ENCODE measurements at places on chromosomes 1 and 21. TPM values are rescaled to one million over a fixed set of nuclear protein-coding genes. Genes with fewer than 3 reads are reported as not detected.
A peak's percentile ranks its signal among the peaks of the same experiment; 100 is the strongest.

Gene C8B
- 0.26 TPM for total RNA-seq

DNA sequence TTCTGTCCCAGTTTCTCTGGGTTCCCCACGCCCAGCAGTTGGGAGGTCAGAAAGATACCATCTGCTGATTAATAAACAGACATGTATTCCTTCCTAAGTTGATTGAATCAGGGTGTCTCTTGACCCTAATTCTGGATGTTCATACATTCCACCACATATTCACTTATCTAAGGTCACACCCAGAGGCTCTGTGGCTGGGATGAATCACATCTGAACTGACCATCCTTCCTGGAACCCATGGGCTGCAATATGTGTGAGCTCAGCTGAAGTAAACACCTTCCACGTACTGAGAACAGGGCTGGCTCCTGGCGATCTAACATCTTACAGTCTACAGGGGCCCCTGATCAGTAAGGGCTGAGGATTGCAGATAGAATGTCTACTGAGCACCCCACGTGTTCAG is 20.5 kb upstream of the TRABD2B start:
- no peak overlapping the region for H3K4me3 ChIP-seq
- no peaks in the 10 kb centered on the region for H3K27me3 ChIP-seq
- no peak for DNase-seq
- no peaks in the 10 kb centered on the region for H3K36me3 ChIP-seq
- no peaks in the 10 kb centered on the region for H3K4me1 ChIP-seq

- no peaks in the 10 kb centered on the region for H3K36me3 ChIP-seq
- no peaks in the 10 kb centered on the region for H3K27me3 ChIP-seq
- DNase-seq = no peak
- H3K27ac ChIP-seq = no peak overlapping the region
- no peaks in the 10 kb centered on the region for H3K4me1 ChIP-seq
Observed at GRCh38 chr1:186760446-186760845, 68.3 kb upstream of the PLA2G4A start.

DNA sequence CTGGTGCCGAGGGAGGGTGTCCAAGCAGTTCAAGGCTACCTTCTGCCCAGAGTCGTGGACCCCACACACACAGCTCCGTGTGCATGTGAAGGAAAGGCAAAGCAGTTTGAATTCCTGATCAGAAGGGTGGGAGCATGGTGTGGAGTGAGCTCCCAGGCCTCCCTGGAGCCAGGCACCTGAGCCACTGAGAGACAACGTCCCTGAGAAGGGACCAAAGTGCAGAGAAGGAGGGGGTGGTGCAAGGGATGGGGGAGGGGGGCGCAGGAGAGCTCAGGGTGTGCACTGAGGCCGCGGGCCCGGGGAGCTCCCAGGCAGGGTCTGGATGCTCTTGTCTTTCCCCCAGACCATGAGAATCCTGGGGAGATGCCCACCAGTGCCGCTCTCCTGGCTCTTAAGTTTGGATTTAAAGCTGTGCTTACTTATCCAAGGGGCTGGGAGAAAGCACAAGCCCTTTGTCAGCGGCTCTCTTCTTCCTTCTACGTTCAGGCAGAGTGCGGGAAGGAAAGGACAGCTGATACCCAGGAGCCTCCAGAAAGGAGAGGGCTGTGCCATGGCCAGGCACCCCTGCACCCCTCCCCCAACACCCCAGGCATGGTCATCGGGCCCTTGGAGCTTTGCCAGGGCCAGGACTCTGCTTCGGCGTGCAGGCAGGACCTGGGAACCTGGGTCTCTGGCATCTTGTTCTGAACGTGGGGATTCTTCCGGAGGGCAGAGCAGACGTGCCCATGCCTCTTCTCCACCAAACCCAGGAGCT is 24.1 kb downstream of the ACTA1 start:
- no peak overlapping the region for H3K4me3 ChIP-seq
- H3K27me3 ChIP-seq = peaks cover 16% of the 10 kb centered on the region
- DNase-seq = no peak
- H3K36me3 ChIP-seq = no peaks in the 10 kb centered on the region
- H3K27ac ChIP-seq = no peak overlapping the region

Gene KLF17
- total RNA-seq = 0.30 TPM

GRCh38 chr1:157429601-157430240 is 122.6 kb downstream of the FCRL5 start:
- no peaks in the 10 kb centered on the region for H3K36me3 ChIP-seq
- no peak for DNase-seq
- no peaks in the 10 kb centered on the region for H3K27me3 ChIP-seq
- no peaks in the 10 kb centered on the region for H3K4me1 ChIP-seq

Gene C2CD4D
- not detected for total RNA-seq

Gene RHOU
- 11.0 TPM for total RNA-seq

GRCh38 chr1:214466403-214467077 is 84.9 kb downstream of the PTPN14 start:
- H3K4me1 ChIP-seq = no peaks in the 10 kb centered on the region
- no peaks in the 10 kb centered on the region for H3K36me3 ChIP-seq
- peak overlapping the region; percentile 27 for H3K27ac ChIP-seq
- no peak overlapping the region for H3K4me3 ChIP-seq

Gene AIRE
- not detected for total RNA-seq

- no peaks in the 10 kb centered on the region for H3K27me3 ChIP-seq
- H3K4me1 ChIP-seq = no peaks in the 10 kb centered on the region
- H3K36me3 ChIP-seq = no peaks in the 10 kb centered on the region
- H3K27ac ChIP-seq = no peak overlapping the region
Observed at GRCh38 chr1:92934395-92935378, 26.6 kb downstream of the DIPK1A start.

DNA sequence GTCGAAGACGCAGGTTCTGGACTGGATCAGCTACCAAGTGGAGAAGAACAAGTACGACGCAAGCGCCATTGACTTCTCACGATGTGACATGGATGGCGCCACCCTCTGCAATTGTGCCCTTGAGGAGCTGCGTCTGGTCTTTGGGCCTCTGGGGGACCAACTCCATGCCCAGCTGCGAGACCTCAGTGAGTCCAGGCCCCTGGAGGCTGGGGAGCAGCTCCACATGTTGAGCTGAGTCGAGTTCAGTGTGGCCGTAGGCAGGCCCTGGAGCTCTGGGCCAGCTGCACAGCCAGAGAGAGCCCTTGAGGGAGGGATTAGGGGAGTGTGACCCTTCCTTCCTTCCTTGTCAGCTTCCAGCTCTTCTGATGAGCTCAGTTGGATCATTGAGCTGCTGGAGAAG is 1.6 kb downstream of the ELF3 start:
- H3K4me3 ChIP-seq = peak overlapping the region; percentile 54
- peaks cover 21% of the 10 kb centered on the region for H3K4me1 ChIP-seq
- peaks cover 20% of the 10 kb centered on the region for H3K36me3 ChIP-seq

DNA sequence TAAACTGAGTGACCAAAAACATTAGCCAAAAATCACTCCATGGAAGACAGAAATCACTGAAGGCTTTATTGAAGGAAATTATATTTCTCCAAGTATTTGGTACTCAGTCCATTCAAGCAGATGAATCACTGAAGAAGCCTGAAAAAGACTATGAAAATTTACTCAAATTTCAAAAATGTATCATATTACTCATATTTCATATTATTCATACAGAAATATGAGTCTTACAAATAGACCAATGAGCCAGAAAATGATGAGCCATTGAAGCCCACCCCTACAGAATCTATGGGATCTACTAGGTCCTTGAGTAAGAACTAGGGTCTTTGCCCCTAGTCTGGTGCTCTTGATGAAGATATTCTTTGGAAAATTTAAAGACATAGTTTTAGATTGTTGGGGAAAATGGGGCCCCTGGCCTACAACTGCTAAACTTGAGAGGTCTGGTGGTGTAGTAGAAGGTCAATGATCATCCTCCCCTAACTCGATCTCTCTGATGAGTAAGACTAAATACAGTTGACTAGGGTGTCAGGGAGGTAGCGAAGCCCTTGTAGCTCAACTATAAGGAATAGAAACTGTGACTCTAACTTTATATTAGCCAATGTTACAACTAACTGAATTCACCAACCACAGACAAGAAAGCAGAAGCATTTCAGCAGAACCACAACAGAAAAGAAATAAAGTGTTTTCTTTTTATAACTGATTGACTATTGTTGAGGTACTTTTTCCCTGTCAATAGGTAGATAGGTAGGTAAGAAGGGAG is 81.0 kb downstream of the NOTCH2 start:
- H3K4me3 ChIP-seq = no peak overlapping the region
- peaks cover 13% of the 10 kb centered on the region for H3K4me1 ChIP-seq
- peak overlapping the region; percentile 23 for H3K27ac ChIP-seq
- peaks cover 15% of the 10 kb centered on the region for H3K36me3 ChIP-seq

Gene LIN28A
- total RNA-seq = 1.2 TPM

Gene MEF2D
- 59.8 TPM for total RNA-seq

Gene TTC22
- total RNA-seq = 15.7 TPM

- H3K27me3 ChIP-seq = no peaks in the 10 kb centered on the region
- no peak overlapping the region for H3K4me3 ChIP-seq
- H3K27ac ChIP-seq = no peak overlapping the region
- H3K36me3 ChIP-seq = no peaks in the 10 kb centered on the region
- peaks cover 12% of the 10 kb centered on the region for H3K4me1 ChIP-seq
Observed at GRCh38 chr1:201262963-201263608, 20.2 kb upstream of the PKP1 start.

Gene NPHS2
- not detected for total RNA-seq

GRCh38 chr21:25885880-25886279 is 151.1 kb downstream of the GABPA start:
- no peak overlapping the region for H3K4me3 ChIP-seq
- DNase-seq = no peak
- H3K4me1 ChIP-seq = peaks cover 19% of the 10 kb centered on the region
- no peaks in the 10 kb centered on the region for H3K27me3 ChIP-seq
- peaks cover 7% of the 10 kb centered on the region for H3K36me3 ChIP-seq

- peaks cover 62% of the 10 kb centered on the region for H3K4me1 ChIP-seq
- H3K27ac ChIP-seq = peak overlapping the region; percentile 91
Observed at GRCh38 chr1:58814251-58815068, 30.6 kb upstream of the JUN start.

- no peak overlapping the region for H3K4me3 ChIP-seq
- no peak overlapping the region for H3K27ac ChIP-seq
- no peaks in the 10 kb centered on the region for H3K36me3 ChIP-seq
- H3K27me3 ChIP-seq = no peaks in the 10 kb centered on the region
Observed at GRCh38 chr21:37815893-37816292, 100.4 kb downstream of the KCNJ6 start.

GRCh38 chr1:44783697-44784093 is 4.3 kb downstream of the BEST4 start:
- no peak for DNase-seq
- H3K27ac ChIP-seq = no peak overlapping the region
- H3K4me1 ChIP-seq = peaks cover 19% of the 10 kb centered on the region
- H3K36me3 ChIP-seq = peaks cover 25% of the 10 kb centered on the region

DNA sequence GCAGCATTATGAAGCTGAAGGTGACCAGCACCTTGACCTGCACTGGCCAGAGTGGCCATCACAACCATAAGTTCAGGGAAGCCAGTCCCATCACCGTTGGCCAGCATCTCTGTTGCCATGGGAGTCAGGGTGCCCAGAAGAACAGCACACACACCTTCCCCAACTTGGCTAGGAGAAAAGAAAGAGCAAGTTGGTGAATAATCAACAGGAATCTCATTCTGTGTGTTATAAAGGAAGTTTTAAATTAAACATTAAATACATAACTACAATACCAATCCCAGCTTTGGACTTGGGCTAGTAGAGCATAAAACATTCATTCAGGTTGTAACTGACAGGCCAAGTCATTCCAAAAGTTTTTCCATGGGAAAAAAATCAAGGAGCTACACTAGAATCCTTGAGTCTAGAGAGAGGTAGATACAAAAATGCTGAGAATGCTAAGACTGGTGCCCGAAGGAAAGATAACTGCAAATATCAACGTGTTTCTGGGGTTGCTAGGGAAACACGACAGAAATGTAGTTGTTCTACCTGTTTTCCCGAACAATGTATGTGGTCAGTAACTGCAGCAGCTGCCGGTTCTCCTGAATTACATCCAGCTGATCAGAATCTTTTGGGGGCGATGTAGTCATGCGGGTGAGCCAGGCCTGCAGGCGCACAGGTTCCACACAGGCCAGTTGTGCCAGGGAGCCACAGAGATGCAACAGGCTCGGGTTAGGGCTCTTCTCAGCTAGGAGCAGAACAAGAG is 45.6 kb downstream of the UBR4 start:
- no peak overlapping the region for H3K27ac ChIP-seq
- H3K27me3 ChIP-seq = no peaks in the 10 kb centered on the region
- H3K4me1 ChIP-seq = no peaks in the 10 kb centered on the region
- no peak for DNase-seq
- no peak overlapping the region for H3K4me3 ChIP-seq
- H3K36me3 ChIP-seq = peaks cover 88% of the 10 kb centered on the region

GRCh38 chr1:169694304-169695075 is 16.9 kb downstream of the SELL start:
- H3K4me1 ChIP-seq = peaks cover 4% of the 10 kb centered on the region
- no peak overlapping the region for H3K4me3 ChIP-seq
- H3K27ac ChIP-seq = no peak overlapping the region

Gene FAAH
- total RNA-seq = 34.1 TPM

Gene PTPN7
- total RNA-seq = 9.3 TPM

Gene RPS27
- 1,159 TPM for total RNA-seq

- no peak for DNase-seq
- H3K36me3 ChIP-seq = no peaks in the 10 kb centered on the region
- no peaks in the 10 kb centered on the region for H3K27me3 ChIP-seq
- peak overlapping the region; percentile 97 for H3K4me3 ChIP-seq
Observed at GRCh38 chr1:151255381-151255780, 847 bp downstream of the PSMD4 start.

GRCh38 chr1:88740784-88741183 is 56.7 kb downstream of the PKN2 start:
- no peaks in the 10 kb centered on the region for H3K4me1 ChIP-seq
- H3K27me3 ChIP-seq = no peaks in the 10 kb centered on the region
- no peak overlapping the region for H3K4me3 ChIP-seq
- DNase-seq = no peak
- no peak overlapping the region for H3K27ac ChIP-seq
- peaks cover 10% of the 10 kb centered on the region for H3K36me3 ChIP-seq

DNA sequence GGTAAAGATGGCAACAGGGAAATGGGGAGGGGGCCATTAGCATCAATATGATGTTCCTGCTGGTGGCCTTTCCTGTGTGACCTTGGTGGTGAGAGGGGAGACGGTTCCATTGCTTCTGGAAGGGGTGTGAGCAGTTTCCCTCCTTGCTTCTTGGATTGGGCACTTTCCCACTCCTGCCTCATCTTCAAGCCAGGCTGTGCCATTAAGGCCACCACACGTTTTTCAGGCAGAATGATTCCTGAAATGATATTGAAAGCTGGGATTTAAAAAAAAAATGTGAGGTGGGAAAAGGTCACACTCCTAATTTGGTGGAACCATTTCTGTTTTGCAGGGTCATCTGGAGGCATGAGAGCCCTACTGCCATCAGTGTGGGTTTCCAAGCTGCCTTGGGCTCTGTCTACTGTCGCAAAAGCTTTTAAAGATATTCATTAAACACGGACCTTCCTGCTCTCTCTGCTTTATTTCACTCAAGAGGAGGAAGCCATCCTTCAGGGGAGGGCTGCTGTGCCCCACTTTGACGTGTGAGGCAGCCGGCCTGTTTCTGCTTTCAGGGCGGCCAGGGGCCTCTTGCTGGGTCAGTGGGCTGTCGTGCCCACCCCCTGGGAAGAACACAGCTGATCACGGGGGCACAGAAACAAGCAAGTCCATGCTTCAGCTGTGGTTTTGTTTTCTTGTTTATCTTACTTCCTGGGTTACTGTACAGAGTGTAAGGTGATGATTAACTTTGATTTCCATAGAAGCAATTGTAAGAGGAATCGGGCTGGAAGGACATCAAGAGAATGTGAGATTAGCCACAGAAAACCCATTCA is 8.0 kb downstream of the RIIAD1 start:
- H3K36me3 ChIP-seq = no peaks in the 10 kb centered on the region
- no peak overlapping the region for H3K27ac ChIP-seq
- DNase-seq = no peak
- no peak overlapping the region for H3K4me3 ChIP-seq
- H3K4me1 ChIP-seq = no peaks in the 10 kb centered on the region
- no peaks in the 10 kb centered on the region for H3K27me3 ChIP-seq

All from upper lobe of left lung (tissue), 6 donors.